Muscle of leg (tissue), 16 donors: ENCODE measurements at places on chromosomes 1 and 21.
A peak's percentile ranks its signal among the peaks of the same experiment; 100 is the strongest.

DNA sequence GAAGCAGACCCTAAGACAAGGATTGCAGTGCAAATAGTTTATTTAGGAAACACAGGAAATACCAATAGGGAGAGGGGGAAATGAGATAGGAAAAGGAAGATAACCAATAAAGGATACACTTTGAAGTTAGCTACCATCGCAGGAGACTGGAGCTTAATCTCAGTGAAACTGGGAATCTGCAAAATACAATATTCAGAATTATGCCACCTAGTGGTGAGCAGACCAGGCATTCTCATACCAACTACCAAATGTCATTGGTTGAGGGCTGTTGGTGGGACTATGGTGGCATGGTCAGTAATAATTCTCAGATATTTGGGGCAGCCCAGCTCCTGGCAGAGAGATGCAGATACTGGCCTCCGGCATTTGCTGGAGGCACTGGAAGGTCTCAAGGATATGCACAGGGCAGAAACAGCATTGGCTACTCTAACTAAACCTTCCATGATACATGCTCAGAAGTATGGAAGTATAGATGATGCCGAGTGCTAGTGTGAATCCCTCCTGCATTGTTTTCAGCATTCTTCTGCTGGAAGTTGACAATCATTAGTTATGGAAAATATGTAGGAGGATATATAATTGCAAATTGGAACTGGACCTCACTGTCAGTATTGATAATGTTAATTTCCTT is 11.8 kb upstream of the ZFP69B start:
- DNase-seq = no peak

GRCh38 chr1:43239484-43239883 is 30.3 kb upstream of the TMEM125 start:
- peak; percentile 16 for DNase-seq

DNA sequence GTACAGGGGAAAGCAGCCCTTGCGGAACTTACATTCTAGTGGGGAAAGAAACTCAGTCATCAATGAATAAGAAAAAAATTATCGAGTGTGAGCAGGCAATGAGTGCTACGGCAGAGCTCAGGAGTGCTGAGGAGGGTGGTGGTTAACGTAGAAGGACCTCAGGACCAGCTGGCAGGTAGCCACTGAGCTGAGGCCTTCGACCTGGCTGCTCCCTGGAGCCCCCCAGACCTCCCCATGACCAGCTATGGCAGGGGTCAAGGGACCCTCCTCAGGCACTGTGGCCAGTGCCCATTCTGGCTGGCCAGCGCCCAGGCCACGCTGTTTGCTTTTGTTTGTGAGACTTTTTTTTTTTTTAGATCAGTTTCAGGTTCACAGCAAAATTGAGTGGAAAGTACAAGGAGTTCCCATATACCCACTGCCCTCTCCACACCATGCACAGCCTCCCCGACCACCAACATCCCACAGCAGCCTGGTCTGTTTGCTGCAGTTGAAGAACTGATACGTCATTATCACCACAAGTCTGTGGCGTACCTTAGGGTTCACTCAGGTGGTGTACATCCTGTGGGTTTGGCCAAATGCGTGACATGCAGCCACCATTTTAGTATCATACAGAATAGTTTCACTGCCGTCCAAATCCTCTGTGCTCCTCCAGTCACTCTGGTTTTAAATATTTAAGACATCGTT is 11.8 kb upstream of the TTC22 start:
- no peak for DNase-seq

GRCh38 chr1:181095260-181095659 is 6.8 kb downstream of the IER5 start:
- no peak for DNase-seq

DNA sequence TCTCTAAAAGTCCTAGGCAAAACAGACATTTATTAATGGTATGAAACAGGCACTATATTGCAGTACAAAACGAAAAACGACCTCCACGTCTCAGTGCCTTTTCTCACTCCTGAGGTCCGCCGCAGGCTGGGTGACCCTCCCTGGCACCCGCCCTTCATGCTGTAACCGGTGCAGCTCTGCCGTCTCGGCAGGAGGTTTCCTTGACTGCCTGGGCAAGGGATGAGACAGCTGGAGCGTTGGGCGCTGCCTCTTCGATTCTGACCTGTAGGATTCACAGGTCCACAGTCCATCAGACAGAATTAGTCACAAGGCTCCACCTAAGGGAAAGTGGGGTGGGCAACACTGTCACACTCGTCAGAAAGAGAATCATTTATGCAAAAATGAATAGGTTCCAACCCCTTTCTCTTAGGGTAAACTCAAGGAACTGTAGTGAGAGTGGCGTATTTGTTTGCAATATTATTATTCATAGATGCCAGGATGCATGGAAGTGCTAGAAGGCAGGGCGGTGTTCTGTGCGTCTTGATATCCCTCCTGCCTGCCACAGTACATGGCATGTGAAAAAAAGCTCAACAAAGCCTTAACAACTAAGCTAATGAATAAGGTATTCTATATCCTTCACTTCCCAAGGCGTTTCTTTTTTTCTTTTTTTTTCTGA is 23.5 kb upstream of the ZBTB18 start:
- DNase-seq = no peak

DNA sequence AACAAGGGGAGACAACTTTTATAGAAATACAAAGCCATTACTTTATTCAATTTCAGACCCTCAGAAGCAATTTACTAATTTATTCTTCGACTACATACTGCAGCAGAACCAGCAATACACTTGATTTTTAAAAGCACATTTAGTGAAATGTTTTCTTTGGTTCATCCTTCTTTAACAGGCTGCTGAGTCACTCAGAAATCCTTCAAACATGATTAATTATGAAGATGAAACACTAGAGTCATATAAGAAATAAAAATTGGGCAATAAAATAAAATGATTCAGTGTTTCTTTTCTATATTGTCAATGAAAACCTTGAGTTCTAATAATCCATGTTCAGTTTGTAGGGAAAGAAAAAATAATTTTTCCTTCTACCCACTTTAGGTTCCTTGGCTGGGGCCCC is 47.0 kb downstream of the CHML start:
- DNase-seq = no peak

DNA sequence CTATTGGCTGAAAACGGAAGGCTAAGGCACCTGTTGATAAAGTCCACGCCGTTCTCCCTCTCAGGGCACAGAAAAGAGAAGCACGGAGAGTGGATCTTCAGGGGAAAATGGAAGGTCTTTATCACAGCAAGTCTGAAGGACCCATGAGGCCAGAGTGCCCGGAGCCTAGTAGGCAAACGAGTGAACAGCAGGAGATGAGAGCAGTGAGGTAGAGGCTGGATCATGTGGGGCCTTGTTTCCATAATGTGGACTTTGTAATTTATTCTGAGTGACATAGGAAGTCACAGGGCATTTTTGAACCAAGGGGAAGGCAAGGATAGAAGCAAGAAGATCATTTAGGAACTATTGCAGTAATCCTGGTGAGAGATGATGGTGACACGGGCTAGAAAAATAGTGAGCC is 287.2 kb upstream of the NRIP1 start:
- no peak for DNase-seq

DNA sequence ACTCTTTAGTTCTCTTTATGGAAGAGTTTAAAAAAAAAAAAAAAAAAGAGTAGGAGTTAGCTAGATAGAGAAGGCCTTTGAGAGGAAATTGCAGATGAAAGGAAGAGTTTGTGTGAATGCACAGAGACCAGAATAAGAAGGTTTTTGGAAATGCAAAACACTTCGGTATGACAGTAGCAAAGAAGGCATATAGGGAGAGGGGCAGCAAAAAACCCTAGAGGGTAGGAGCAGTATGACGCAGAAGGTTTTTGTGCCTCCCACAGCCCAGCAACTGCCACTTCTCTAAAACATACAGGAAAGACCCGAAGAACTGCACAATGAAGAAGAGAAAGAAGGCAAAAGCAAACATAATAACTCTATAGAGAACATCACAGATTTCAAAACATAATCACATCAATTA is 84.3 kb downstream of the WDR64 start:
- DNase-seq = no peak

GRCh38 chr1:211783266-211783665 is 47.3 kb downstream of the LPGAT1 start:
- no peak for DNase-seq

DNA sequence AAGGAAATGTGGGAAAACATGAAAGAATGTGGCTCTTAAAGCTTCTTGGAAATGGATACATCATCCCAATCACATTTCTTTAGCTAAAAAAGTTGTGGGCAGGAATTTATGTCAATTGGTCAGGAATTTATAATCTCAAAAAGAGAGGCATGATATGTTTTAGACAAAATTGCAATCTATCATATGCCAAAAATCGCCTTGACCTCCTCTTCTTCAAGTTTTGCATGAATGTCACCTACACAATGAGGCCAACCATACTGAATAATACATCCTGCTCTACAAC is 42.4 kb downstream of the ATP6V1G3 start:
- no peak for DNase-seq

DNA sequence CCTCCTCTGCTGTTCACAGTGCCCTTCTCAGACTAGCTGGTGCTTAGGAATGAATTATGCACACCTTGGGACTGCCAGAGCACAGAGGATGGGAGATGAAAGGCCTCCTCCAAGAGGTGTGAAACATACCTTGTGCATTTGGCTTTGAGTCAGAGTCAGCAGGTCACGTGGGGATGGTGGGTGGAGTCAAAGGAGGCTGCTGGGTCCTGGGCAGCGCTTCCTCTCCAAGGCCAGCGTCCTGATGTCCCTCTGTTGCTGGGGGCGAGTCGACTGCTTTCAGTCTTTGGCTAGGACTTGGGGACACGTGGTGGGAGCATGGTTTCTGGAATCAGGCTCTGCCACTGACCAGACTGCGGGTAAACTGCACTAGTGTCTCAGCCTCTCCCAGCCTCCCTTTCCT is 91.2 kb downstream of the AJAP1 start:
- DNase-seq = no peak

DNA sequence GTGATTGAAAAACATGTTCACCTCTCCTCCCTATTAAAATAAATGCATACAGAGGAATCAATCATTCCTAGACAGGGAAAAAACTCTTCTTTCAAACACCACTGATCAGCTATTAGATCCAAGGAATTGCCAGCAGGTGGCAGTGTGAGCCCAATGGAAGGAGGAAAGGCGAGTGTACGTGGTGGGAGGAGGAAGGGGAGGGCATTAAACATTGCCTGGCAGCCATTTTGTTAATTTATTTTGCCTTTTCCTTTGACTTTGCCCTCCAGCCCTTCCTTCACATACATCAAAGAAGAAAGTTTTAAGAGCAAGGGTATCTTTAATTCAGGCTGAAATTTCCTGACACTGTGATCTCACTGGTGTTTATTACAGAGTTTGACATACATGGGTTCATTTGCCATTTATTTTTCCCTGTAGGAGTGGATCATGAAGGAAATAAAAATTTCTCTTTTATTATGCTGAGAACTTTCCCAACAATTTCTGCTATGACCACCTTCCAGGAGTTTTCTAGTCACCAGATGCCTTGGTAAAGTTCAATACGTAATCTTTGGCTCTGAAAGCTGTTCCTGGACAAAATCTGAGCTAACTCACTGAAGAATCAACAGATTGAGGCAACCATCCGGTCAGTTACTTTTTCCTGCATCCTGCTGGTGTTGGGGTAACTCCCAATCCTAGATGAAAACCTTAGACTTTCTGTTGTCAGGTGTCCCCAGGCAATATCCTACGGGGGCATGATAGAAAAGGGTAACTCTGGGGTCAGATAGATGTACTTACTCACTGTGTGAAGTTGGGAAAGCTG is 1.9 kb upstream of the GNAI3 start:
- peak; percentile 96 for DNase-seq
